Left lobe of liver (tissue), 2 donors: ENCODE measurements at places on chromosomes 7 and 10. TPM values are rescaled to one million over a fixed set of nuclear protein-coding genes. Genes with fewer than 3 reads are reported as not detected.

WNT16 gene
- total RNA-seq: not detected

- no peak for DNase-seq
Observed at GRCh38 chr7:106339513-106340246, 54.9 kb upstream of the NAMPT start.

- no peak for DNase-seq
Observed at GRCh38 chr10:34523017-34523767, 291.9 kb downstream of the PARD3 start.

- no peak for DNase-seq
Observed at GRCh38 chr10:88115407-88115806, 252.0 kb downstream of the PTEN start.

GRCh38 chr7:240887-241421 lies 48.6 kb downstream of the FAM20C start:
- peak; percentile 64 for DNase-seq

GRCh38 chr7:155188357-155188756 lies 109.3 kb upstream of the INSIG1 start:
- DNase-seq: no peak

- no peak for DNase-seq
Observed at GRCh38 chr10:132929953-132930548, 12.3 kb downstream of the CFAP46 start.

- DNase-seq: no peak
Observed at GRCh38 chr7:112073530-112073929, 132.7 kb downstream of the DOCK4 start.

DNA sequence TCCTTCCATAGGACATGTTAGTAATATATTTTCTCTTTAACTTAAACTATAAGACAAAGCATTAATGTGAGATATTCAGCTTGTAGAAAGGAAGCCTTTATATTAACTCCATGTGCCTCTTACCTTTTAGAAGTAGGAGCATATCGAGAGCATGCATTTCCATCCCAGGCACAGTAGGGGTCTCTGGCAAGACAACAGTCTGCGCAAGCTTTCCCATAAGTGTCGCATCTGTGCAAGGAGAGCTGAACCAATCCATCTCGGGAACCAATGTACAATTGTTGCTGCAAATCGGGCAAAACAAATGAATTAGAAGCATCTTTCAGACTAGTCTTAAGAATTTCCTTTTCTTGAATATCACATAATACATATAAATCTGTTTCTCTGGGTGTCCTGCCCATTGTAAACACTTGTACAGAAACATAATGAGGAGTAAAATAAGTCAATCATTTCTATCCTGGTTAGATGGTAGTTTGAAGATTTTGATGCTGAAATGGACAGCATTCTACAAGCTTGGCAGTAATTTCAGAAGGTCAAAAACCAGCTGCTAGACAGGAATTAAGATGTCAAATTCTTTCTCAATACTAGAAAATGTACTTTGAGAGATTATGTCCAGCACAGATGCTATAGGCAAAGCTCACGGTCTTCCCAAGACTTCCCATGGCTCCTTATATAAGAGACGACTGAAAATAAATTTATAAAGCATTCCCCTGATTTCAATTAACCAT lies 171.8 kb downstream of the SEMA3D start:
- no peak for DNase-seq

- no peak for DNase-seq
Observed at GRCh38 chr10:85902051-85902450, 464.5 kb downstream of the GRID1 start.

DNA sequence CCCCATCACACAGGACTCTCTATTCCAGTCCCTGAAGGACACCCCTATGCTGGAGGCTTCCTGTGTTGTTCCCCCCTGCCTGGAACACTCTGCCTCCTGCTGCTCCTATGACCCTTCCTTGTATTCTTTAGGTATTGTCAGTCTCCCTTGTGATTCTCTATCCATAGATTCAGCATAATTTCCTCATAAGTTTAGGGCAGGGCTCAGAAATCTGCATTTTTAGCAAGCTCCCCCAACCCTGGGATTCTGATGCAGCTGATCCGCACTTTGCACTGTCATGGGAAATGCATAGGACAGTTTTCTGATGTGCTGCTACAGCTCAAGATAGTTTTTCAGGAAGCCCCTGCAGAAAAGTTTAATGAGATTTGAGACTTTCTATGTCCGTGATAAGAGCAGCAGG lies 79.9 kb downstream of the ADRA2A start:
- DNase-seq: no peak

DNA sequence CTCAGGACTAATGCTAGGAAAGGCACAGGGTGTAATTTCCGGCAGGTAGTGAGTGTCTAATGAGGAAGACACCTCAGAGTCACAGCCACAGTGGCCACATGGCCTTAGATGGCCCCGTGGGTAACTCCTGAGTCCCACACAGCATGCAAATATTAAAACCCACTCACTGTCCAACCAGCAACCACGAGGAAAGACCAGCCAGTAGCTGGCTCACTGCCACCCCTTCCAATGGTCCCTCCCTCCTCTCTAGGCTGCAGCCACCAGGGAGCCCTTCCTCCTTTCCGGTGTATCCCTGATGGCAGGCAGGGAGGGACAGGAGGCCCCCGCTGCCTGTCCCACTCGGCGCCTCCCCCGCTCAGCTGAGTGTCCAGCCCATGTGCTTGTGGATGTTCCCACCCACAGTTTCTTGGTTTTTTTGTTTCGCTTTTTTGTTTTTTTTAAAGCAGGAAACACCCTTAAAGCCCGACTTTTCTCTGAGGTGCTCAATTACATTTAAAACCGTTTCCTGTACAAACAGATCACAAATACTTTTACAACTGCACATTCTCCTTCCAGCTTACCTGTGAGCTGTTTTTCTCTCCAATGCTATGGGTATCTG lies 9.2 kb downstream of the BNIP3 start:
- DNase-seq: no peak

DNA sequence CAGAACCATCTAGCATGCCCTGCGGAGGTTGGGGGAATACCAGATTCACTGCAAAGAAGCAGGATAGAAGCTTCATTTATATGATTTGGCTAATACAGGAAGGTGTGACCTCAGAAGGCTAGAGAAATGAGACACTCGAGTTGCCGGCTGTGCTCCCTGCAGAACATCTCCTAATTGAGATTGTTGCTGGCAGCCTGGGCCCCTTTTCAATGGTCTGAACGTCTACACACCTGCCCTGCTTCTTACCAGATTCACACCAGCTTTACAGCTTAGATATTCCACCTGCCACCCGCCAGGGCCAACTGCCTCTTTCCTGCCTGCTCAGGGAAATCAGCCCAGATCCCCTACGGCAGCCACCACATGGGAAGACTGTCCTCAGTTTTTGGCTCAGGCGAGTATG lies 475.3 kb upstream of the AUTS2 start:
- no peak for DNase-seq

LLCFC1 gene
- not detected for total RNA-seq

CD36 gene
- total RNA-seq: 16.3 TPM

- DNase-seq: no peak
Observed at GRCh38 chr10:78664929-78665553, 403.7 kb upstream of the ZMIZ1 start.

DNA sequence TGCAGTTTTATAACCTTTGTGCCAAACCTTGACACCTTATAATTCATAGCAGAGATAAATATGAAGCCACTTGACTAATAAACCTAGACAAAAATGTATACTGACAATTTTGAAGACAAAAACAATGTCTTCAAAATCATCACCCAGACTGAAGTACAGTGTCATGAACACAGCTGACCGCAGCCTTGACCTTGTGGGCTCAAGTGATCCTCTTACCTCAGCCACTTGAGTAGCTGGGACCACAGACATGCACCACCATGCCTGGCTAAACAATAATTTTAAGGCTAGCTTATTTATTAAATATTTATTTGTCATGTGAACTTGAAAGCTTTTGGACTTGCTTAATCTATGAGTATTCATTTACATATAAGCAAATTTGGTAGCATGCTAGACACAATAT lies 24.3 kb downstream of the IL6 start:
- no peak for DNase-seq

- no peak for DNase-seq
Observed at GRCh38 chr10:16944402-16944801, 127.2 kb upstream of the RSU1 start.

LOXL4 gene
- total RNA-seq: 0.55 TPM

SEMA3C gene
- total RNA-seq: 0.86 TPM

DNA sequence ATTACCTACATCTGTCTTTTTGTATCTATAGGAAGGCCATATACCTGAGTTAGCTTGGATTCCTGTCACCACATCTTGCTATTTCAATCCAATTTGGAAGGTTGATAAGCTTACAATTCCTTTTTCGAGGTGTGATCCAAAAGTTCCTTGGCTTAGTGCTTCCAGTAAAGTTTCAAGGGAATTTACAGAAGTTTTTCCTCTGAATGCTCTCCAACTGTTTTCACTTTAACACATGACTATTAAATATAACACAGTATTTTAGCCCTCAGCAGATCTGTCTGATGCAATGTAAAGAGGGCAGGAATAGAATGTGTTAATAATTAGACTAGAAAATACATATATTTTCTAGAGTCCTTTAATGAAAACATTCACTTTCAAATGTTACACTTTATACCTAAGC lies 171.4 kb downstream of the DKK1 start:
- DNase-seq: no peak

DNA sequence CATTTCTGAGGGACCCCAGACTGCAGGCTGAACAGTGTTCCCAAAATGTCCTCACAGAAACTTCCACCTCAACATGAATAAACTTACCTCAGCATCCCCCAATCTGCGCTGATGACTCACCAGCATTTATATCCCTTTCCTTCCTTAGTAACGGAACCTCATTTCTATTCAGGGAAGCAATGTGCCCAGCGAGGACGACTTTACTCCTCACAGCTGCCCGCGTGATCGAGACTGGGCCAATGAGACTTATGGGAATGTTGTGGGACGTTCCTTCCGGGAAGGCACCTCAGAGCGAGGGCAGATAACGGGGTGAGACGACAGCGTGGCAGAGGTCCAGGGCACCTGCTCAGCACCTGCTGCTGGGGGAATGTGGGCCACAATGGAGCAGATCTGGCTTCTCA lies 73.1 kb upstream of the CAMK2B start:
- no peak for DNase-seq

DNA sequence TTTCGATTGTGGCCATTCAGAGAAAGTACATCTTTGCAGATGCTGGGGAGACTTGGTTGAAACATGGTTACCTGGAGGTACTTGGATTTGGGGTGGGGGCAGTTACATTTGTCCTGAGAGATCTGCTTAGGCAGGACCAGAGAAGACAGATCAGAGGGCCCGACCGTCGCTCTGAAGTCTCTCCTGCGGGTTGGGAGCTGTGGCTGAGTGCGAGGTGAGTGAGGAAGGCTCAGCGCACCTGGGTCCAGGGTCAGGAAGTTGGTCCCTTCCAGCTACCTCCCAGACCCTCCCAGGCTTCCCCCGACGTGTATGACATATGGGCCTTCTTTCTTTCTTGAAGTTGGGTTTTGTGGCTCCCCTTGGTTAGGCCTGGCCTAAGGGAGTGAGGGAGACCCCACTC lies 56.3 kb downstream of the LHPP start:
- DNase-seq: no peak

- DNase-seq: no peak
Observed at GRCh38 chr10:77392851-77393250, 244.8 kb downstream of the KCNMA1 start.

DNA sequence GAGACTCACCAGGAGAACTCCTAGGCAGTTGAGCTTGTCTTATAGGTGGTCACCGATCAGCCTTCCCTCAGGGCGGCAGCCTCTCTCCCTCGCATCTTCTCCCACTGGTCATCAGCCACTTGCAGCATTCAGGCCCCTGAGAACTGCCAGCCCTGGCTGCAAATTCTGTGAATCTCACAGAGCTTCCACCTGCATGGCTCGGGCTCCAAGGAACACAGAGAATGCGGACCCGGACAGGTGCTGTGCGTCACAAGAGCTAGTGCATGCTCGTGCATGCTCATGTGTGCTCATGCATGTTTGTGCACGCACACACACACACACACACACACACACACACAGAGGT lies 176.9 kb downstream of the ARHGAP12 start:
- no peak for DNase-seq

GRCh38 chr7:33556472-33556871 lies 348.9 kb upstream of the BMPER start:
- DNase-seq: no peak

DNA sequence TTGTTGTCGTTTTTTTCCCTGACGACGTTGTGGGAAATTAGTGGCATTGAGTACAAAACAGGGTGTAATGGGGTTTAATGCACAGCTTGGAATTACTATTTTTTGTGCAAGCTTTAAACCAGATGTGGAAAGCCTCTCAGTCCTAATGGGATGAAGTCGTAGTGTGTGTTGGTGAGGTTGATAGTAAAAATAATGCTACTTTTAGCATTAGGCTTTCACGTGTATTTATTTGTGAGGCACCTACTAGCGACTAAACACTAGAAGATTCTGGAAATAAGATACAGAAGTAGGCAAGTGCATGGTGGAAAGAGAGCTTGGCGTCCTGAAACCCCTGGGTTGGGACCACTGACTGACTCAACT lies 588 bp upstream of the ORC5 start:
- DNase-seq: no peak

DNA sequence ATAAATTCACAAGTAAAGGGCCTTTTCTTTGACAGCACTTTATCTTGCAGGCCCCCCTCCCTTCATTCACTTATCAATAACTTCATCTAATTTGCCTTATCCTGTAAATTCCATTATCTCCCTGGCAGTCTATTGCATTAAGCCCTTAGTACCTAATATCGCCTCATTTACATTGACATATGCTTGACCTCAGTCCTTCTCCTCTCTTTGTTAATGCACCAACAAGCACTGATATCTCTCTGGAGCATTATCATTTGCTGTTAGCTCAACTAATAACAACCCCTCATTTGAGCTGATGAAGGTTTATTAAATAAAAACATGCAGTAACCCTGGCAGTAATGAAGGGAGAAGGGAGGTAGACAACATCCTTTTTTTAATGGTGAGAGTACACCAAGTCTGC lies 46.8 kb downstream of the EXOC4 start:
- DNase-seq: no peak

RBP3 gene
- not detected for total RNA-seq

PNLIPRP1 gene
- 2.5 TPM for total RNA-seq

RAB11FIP2 gene
- 4.2 TPM for total RNA-seq

DNA sequence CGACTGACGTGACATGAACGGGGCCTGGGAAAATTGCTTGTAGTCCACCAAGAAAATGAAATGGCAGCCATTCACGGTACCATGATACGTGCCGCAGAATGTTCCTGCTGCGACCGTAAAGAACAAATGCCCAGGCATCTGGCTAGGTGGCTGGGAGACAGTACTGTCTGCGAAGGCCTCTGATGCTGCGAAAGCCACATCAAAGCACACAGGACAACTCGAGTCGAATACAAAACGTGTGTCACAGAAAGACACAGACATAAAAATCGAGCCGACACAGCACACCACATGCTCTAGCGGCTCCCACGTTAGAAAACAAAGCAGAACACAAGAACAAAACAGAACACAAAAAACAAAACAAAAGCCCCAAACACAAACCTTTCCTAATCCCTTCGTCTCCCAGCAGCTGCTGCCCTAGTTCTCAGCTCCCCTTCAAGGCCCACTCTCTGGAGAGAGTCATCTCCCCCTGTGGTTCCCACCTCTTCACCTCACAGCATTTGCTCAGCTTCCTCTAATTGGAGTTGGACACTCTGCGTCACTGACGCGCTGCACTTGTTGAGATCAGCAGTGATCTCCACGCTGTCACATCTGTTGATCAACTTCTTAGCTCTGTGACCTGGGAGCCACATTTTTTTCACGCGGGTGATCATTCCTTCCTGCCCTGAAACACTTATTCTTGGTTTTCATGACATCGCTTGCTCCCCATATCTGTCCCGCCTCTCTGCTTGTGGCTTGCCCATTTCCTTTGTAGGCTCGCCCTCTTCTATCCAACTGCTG lies 112.2 kb downstream of the CLEC2L start:
- no peak for DNase-seq

GRCh38 chr10:86647773-86648703 lies 6.3 kb upstream of the OPN4 start:
- peak; percentile 27 for DNase-seq
